Activated naive CD8-positive, alpha-beta T cell treated with anti-CD3 and anti-CD28 coated beads, Interleukin-2, amount 10 ng/mL, durations not matched to agents 7 days and 5 days (primary cell): ENCODE measurements at places on chromosomes 3 and 15.

GRCh38 chr15:26126070-26126469 is 262.9 kb upstream of the ATP10A start:
- no peak for DNase-seq

GRCh38 chr3:189630767-189631372 is 319 bp upstream of the TP63 start:
- DNase-seq, result no peak

- DNase-seq, result no peak
Measured at GRCh38 chr3:171718493-171719185, 91.6 kb downstream of the PLD1 start.

DNA sequence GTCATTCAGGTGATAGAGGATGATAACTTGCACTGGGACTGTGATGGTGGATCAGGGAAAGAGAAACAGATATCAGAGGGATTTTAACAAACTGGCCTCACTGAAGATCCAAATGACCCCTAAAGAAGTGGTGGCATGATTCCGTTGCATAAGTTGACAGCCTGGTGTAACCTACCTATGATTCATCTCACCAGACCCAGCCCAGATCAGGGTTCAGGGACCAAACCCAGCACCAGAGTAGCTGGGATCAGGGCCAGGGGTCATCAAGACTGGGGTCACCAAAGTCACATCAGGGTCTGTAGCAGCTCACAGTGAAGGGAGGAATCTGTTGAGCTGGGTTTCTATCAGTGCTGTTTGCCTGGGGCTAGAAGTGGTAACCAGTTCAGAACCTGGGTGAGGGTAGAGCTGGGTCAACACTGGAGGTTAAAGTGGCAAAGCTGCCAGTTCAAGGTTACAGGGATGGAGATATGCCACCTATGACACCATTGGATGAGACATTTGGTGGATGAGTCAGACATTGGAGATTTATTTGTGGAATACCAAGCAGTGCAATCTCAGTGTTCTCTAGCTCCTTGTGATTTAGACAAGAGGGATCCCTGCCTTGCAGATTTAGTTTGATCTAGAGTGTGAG is 35.9 kb downstream of the CASR start:
- no peak for DNase-seq

DNA sequence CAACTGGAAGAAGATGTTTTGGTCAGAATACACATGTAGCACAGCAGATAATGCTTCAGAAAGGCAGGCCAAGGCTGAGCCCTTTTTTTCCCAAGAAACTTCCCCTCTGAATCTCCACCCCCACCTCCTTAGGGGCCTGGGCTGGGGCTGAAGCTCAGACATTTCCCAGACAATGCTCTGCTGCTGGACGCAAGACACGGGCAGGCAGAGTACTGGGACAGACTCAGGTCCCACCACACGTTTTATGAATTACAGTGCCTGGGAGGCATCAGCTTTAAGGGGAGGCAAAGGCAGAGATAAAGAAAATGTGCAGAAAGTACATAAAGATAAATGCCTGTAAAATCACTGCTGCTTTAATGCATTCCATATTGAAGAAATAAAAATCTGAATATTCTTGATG is 479.4 kb downstream of the ERC2 start:
- no peak for DNase-seq

- DNase-seq, result no peak
Measured at GRCh38 chr3:55162031-55162795, 234.4 kb upstream of the LRTM1 start.

DNA sequence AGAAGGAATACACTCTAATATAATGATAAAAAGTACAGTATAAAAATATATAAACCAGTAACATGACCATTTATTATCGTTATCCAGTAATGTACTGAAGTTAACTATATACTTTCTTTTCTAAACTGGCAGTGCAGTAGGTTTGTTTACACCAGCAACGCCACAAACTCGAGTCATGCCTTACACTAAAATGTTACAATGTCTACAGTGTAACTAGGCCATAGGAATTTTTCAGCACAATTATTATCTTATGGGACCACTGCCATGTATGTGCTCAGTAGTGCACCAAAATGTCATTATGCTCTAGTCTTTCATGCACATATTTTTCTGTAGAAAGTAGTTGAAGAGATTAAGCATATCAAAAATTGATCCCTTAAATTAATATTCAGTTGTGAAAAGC is 609.8 kb upstream of the BCHE start:
- no peak for DNase-seq

DNA sequence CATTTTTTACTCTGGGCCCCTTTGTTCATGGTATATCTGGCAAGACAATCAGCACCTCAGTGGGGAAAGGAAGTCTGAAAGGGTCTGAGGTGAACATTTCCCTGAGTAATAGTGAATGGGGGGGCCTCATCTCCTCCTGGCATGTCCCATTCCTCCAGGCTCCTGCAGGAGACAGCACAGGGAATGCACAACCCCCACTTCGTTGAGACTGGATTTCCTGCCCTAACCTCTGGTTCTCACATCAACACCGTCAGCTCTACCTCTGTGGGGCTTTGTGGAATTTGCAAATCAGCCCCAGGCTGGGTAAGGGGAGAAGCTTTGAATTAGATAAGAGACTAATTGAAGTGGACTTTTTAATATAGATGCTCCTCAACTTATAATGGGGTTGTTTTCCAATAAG is 168.3 kb upstream of the TRIM42 start:
- DNase-seq, result no peak

DNA sequence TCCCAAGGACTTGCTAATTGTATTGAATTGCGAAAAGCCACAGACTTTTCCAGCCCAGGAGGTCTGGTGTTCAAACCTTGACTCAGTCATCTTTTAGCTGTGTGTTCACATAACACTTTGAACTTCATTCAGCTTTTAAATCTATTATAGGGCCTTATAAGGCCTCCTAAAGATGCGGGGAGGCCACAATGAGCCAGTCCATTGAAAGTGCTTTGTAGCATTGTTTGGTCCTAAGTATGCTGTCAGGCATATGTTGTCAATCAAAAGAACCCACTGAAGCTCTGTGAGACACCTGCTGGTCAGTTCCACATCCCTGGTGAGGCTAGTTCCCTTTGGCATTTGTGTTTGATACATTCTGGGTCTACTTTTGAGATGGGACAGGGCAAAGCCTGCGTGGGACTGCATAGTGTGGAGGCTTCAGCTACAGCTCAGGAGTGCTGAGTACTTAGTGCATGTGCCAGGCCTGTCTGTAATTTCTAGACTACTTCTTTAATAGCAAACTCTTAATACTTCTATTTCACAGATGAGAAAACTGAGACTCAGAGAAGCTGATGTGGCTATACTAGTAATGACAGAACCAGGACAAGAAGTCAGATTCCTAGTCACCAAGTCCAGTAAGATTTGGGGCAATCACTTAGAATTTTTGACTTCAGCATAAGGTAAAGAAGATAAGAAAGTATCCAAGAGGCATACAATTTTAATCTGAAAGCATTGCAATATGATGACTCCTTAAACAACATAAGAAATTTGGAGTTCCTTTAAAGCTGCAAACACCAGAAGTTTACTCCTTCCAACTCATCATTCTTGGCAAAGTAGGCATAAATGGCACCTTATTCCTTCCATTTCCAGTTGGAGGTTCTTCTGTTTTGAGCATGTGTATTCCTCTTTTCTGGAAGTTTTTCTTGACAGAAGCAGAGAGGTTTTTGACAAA is 213.0 kb downstream of the PDCD6IP start:
- no peak for DNase-seq

DNA sequence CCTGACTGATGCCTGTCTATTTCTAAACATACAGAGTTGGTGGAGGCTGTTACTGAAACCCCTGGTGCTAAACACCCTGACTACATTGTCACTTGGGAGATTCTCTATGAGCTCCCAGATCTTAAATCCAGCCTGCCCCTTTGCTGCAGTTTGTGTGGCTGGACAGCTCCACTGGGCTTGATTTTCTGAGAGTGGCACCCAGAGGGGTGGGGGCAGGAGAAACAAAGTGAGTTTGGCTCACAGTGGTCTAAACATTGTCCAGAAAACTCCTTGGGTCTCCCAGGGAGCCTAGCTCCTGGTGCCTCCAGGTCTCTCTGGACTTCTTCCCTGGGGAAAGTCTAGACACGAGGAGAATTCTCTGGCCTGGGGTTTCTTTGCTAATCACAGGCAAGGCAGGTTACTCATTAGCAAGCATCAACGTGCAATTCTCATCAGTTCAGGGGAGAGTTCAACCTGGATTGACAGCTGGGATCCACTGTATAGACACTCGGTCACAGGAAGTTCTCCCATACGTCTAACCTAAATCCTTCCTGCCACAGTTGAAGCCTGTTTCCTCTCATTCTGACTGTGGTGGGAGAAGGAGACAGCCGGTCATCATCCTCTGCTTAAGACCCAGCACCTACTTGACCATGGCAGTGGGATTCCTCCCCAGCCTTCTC is 7.1 kb upstream of the DLL4 start:
- no peak for DNase-seq

GRCh38 chr15:61522411-61522810 is 293.3 kb upstream of the RORA start:
- DNase-seq, result no peak

DNA sequence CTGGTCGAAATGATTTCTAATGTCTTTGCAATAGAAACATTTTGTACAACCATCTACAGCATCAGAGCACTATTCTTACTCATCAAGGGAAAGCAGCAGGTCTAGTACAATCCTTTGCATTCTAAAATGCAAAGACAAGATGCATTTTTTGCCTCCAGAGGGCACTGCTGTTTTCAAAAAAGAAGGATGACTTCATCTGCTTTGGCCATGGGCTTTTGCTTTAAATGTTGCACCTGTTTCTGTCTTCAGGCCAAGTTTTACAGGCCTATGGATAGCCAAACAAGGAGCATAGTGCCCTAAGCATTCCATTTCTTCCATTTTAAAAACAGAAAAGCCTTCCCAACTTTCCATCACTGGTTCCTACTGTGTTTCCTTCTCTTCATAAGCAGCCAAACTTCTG is 3.4 kb downstream of the PARP9 start:
- no peak for DNase-seq

DNA sequence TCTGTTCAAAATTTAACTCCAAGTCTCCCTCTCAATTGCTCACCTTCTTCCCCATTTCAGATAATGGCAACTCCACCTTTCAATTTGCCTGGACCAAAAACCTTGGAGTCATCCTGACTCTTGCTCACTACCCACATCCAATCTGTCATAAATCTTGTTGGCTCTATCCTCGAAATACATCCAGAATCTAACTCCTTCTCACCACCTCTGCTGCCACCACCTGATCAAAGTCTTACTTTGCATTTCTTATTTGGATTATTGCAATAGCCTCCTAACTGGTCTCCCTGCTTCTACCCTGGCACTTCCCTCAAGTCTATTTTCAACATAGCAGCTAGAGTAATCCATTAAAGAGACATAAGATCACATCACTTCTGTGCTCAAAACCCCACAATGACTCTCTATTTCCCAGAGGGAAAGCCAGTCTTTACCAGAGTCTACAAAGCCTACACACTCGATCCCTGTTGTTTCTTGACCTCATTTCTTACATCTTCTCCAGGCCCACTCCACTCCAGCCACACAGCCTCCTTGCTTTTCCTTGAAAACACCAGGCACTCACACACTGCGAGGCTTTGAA is 86.6 kb downstream of the GPR156 start:
- DNase-seq, result no peak
